ENCODE measurements at places on chromosomes 11 and 22.

- DNase-seq: no peak
These were observed 113.3 kb downstream of the ZNF280B start for GRCh38 chr22:22395245-22395644.

GRCh38 chr11:110379936-110380335 is 49.8 kb upstream of the FDX1 start:
- DNase-seq: no peak

DNA sequence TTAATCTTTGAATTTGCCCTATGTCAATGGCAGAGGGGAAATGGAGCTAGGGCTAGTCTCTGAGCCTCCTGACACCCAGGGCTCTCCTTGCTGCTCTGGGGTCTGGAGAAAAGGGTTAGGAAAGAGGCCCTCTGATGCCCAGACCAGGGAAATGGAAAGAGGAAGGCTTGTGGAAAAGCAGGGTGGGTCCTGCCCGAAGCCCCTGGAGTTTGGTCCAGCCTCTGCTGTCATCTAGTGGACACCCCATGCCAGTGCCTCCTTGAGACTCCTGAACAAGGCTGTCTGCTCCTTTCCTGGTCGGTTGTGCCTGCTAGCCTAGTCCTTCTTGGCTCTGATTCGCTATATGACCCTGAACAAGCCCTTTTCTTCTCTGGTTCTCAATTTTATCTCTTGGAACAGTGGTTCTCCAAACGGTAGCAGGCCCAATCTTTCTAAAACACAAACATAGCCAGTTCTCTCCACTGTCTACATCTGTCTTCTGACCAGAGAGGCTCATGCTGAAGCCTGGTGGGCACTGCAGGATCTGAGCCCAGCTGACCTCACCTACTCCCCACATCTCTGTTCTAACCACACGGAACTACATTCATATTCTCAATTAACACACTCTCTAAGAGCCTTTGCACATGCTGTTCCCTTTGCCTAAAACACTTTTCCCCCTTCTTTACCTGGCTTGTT is 8.8 kb upstream of the PLA2G3 start:
- peak; percentile 80 for DNase-seq

DNA sequence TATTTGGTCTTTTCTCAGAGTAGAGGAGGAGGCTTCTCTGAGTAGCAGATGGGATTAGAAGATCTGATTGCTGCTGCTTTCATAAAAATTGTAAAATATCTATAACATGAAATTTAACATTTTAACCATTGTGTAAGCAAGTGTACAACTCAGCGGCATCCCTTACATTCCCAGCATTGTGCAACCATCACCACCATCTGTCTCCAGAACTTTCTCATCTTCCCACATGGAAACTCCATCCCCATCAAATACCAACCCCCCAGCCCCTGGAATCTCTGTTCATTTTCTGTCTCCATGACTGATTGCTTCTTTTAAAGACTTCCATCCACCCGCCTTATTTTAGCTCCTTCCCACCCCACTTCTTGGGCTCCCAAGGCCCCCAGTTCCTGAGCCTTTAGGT is 32.3 kb downstream of the MRGPRD start:
- peak; percentile 50 for DNase-seq

GRCh38 chr11:63010934-63011439 is 4.7 kb downstream of the SLC22A8 start:
- DNase-seq: no peak

- no peak for DNase-seq
These were observed 30.7 kb upstream of the PRODH start for GRCh38 chr22:18966748-18967147.

- DNase-seq: peak; percentile 48
These were observed at the start of gene SYTL2 for GRCh38 chr11:85810871-85811611. SYTL2 (minus strand) TSS chr11:85811141; CDS start chr11:85757725, 53,416 bp downstream.

DNA sequence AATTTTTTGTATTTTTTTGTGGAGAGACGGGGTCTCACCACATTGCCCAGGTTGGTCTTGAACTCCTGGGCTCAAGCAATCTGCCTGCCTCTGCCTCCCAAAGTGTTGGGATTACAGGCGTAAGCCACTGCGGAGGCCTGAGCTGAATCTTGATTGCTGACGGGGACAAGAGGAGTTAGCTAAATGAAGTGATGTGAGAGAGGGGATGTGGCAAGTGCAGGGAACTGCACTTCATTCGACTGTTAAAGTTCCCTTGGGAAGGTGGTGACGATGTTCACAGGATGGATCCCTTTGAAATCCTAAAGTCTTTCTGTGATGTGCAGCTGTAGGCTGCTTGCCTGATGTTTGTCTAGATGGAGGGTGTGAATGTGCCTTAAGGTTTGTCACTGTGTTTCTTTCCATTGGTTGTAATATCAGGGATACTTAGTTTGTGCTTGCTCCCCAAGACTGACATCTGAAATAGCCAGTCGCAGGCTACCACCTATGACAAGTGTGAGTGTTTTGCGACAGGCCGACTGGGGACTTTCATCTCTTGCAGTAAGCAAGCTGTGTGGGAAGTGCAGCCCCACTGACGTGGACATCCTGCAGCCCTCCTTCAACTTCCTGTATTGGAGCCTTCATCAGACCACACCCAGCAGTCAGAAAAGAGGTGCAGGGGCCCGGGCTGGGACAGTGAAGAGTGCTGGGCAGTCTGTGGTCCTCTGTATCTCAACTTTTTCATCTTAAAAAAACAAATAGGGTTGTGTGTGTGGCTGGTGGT is 19.6 kb upstream of the CCDC134 start:
- DNase-seq: peak; percentile 63

- no peak for DNase-seq
These were observed 3.9 kb downstream of the MUS81 start for GRCh38 chr11:65863889-65864705.

DNA sequence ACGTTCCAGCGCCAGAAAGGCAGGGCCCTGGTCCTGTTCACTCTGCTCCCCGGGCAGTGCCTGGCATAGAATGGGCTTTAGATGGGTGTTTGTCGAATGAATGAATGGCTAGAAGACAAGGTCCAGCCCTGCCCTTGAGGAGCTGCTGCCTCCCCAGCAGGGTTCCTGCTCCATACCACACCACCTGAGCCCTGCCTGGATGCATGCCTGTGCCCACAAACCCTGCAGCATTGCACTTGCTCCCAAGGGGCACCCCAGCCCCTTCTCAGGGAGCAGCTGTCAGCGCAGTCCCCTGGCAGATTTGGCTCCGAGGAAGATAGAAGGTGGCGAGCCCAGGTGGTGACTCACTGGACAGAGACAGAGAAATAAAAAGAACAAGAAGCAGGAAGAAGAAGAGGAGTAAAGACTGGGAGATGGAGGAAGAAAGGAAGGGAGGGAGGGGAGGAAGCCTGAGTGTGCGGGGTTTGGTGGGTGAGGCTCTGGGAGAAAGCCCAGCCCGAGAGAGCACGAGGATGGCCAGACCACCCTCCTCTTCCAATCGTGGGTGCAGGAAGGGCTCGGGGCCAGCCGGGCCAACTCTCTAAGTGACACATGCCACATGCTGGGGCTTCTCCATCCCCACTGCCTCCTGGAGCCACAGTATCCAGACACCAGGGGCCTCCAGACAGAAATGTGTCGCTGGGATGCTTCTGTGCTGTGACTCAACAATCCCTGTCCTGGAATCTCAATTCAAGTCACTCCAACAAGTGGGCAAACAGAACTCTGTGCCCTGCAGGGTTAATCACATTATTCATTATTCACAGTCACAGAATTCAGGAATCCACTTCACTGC is 1474.3 kb downstream of the BRD1 start:
- DNase-seq: no peak

- DNase-seq: peak; percentile 69
These were observed 19.2 kb downstream of the NECTIN1 start for GRCh38 chr11:119709638-119710346.

DNA sequence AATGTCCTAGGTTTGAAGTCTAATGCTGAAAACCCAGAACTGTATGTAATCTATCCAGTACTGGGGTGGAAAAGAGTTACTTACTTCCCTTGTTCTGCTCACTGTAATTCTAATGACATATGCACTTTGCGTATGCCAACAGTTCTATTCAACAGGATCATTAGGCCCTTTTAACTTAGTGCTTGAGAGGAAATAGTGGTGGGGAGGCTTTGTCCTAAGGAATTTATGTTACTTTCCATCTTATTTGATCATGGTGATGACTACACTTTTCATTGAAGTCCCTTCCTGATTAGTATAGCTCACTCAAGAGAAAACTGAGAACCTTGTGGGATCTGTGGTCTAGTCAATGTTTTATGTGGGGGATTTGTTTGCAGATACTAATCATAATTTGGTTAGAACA is 348.2 kb downstream of the GUCY1A2 start:
- DNase-seq: peak; percentile 4

DNA sequence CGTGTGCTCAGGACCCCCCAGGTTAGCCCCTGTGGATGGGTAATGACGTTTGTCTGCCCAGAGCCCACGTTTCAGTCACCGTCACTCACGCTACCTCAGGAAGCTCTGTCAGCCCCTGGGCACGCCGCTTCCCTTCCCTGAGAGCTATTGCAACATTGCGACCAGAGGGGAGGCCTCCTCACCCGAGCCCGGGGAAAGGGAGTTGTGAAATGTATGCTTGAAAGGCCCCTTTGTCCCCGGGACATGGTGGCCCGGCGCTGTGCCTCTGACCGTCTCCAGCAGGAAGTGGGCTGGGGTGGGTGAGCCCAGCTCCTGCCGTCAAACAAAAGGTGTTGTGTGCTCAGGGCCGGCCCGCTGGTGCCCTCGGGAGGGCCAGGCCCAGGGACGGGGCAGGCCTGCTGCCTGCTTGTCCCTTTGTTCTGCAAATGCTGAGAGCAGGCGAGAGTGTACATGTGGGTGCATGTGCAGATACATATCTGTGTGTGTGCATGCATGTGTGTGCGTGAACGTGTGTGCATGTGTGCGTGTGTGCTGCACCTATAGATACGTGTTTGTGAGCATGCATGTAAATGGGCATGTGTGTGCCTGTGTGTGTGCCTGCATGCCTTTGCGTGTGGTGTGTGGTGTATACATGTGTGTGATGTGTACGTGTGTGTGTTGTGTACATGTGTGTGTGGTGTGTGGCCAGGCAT is 1125.0 kb downstream of the BRD1 start:
- no peak for DNase-seq

DNA sequence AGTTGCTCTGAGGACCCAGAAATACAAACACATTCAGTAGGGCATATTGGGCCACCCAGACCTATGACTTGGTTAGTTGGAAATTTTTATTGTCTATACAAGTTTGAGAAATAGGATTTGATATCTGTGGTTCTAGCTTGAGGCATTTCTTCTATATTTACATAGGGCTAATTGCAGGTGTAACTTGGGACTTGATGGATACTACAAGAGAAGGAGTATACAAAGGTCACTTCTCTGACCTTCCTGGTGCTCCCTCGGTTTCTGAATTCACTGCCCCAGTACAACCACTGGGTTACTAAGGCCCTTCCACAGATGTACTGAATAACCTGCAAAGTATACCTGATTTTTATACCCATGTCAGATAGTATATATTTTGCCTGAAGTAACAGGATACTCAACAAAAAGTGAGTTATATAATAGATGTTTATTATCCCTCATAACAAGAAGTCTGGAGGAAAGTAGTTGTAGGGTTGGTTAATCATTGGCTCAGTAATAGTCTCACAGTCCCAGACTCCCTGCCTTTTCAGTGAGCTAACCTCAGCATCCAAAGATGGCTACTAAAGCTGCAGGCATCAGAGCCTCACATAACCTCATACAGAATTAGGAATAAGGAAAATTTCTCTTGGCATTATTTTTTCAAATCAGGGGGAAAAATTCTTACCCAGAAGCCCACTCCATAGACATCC is 8.8 kb upstream of the PGR start:
- no peak for DNase-seq

Measured in IMR-90 (cell line).